AML-193 (cell line): ENCODE measurements at places on chromosomes 5 and 9.

- DNase-seq: no peak
Observed at GRCh38 chr9:113587471-113588031, 124.0 kb downstream of the RGS3 start.

GRCh38 chr9:71637926-71638325 is 130.4 kb downstream of the CEMIP2 start:
- DNase-seq: no peak

- DNase-seq: no peak
Observed at GRCh38 chr5:110343616-110344015, 382.9 kb downstream of the TMEM232 start.

GRCh38 chr5:123450114-123450513 is 26.9 kb upstream of the CEP120 start:
- DNase-seq: no peak

- no peak for DNase-seq
Observed at GRCh38 chr5:136776022-136776927, 410.9 kb upstream of the TRPC7 start.

- DNase-seq: no peak
Observed at GRCh38 chr9:127520941-127521918, 69.9 kb downstream of the LRSAM1 start.

GRCh38 chr5:118844351-118844750 is 144.0 kb downstream of the DTWD2 start:
- no peak for DNase-seq

DNA sequence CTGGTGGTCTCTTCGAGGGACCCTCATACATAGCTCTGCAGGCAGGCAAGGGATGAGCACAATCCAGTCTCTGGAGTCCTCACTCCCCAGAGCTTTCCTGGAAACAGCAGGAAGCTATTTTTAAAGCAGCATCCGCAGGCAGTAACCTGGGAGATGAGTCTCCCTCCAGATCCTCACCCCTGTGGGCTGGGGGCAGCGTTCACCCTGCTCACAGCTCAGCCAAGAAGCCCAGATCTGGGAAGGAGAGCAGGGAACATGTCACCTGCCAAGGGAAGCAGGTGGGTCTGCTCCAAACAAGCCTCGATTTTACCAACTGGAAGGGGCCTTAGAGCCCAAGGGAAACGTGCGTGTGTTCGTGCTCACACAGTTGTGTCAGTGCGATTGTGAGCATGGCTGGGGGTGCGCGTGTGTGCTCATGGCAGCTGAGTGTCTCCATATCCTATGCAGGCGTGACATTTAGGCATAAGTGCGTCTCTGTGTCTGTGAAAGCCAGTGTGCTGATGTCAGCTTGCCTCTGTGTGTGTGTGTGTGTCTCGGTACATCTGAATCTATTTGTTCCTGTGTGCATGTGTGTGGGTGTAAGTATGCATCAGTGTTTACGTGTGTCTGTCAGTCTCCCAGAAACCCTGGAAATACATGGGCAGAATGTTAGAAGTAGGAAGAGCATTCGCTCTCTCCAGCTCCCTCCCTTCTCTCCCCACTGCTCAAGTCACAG is 40.6 kb upstream of the CPLX2 start:
- no peak for DNase-seq

- no peak for DNase-seq
Observed at GRCh38 chr5:122736086-122736845, 38.6 kb upstream of the SNX2 start.

- DNase-seq: no peak
Observed at GRCh38 chr5:9977070-9977469, 272.6 kb downstream of the ATPSCKMT start.

- DNase-seq: no peak
Observed at GRCh38 chr9:79452265-79452664, 119.5 kb upstream of the TLE4 start.

DNA sequence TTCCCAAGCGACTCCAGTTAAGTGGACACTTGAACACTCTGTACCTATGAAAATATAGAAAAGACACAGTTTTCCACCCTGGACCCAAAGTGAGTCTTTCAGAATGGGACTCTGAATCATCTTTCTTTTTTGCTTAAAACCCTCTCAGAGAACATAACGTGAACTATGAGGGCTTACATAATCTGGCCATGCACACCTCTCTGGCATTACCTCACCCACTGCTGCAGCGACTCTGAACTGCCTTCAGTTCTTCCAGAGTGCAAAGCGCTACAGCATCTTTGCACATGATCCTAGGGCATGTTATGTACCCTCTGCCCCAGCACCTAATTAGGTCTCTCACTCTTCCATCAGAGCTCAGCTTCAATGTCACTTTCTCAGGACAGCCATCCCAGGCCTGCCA is 186.2 kb downstream of the RORB start:
- DNase-seq: no peak

DNA sequence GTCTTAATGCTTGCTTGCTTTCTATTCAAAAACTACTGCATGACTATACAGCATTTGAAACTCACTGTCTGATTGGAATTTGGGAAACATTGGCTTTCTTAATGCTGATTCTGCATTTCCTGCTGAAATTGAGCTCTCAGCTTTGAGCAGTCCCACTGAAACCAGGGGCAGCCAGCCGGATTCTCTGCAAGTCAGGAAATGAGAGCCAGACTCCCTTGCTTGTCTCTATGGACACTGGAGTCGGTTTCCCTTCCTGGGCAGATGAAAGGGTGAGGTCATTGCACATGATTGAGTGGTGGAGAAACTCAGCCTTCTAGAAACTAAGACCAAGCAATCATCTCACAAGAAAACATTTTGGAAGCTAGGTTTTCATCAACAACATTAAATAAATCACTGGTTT is 119.7 kb upstream of the SPATA31C2 start:
- DNase-seq: no peak

DNA sequence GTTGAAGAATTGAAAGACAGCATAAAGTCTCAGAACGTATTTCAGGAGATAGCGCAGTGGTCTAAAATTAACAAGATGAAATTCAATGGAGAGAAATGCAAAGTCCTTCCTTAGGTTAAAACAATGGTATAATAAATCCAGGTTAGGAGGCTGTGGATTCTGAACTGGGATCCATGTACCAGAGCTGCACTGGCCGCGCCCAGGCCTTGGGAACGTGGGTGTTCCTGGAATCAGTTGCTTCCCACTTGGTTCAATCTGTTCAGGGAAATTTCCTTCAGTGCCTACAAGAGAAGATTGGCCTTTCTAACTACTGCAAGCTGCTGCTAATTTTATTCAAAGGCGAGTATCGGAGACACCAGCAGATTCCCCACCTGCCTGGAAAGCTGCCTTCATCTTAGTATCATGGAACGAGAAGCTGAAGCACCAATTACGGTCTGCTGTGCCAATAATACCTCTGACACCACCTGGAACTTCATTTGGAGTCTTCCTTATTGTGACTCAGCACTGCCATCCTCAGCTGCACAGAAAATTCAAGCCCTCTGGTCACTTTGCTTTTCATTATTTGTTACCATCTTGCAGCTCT is 14.3 kb upstream of the CTNND2 start:
- no peak for DNase-seq

DNA sequence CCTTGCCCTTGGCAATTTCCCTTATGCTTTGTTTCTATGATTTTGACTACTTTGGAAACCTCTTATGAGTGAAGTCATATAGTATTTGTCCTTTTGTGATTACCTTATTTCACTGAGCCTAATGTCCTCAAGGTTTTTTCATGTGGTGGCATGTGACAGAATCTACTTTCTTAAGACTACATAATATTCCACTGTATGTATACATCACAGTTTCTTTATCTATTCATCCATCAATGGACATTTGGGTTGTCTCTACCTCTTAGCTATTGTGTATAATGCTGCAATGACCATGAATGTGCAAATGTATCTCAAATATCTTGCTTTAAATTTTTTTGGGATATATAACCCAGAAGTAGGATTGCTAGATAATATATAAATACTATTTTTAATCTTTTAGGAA is 96.4 kb upstream of the ALDH1A1 start:
- DNase-seq: no peak

DNA sequence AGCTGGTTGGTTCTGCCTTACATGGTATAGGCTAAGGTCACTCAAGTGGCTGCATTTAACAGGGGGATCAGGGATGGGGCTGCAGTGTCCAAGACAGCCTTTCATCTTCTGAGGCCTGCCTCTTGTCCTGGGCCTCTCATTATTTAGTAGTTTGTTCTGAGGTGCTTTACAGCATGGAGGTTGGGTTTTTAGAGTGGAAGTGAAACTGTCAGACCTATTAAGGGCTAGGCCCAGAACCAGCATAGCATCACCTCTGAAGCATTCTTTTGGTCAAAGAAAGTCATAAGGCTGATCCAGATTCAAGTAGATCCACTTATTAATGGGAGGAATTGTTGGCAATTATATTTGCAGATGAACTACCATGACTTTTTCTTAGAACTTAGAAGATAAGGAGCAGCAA is 146.0 kb upstream of the NMUR2 start:
- no peak for DNase-seq

DNA sequence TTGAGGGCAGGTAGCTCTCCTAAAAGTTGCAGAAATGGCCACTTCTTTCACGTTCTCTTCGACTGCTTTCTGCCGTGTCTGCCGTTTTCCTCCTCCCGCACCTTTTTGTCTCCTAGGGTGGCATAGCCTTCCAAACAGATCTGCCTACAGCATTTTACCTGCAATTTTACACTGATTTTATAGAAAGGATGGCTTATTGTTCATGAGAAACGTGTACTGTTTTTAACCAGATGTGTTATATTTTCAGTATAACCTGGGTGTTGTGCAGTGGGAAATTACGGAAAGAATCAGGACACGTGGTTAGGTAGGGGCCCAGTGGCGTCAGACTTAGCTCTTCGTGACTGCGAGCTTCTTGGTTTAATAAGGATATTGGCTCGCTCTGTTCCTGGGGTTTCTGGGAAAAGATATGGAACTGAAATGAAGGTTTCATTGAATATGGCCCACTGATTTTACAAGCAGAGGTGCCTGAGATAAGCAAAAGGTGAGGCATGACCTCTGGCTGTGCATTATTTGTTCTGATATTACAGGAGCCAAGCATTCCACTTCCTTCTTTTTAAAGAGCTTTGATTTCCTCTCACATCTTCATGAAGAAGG is 43.7 kb upstream of the PRSS3 start:
- DNase-seq: no peak

DNA sequence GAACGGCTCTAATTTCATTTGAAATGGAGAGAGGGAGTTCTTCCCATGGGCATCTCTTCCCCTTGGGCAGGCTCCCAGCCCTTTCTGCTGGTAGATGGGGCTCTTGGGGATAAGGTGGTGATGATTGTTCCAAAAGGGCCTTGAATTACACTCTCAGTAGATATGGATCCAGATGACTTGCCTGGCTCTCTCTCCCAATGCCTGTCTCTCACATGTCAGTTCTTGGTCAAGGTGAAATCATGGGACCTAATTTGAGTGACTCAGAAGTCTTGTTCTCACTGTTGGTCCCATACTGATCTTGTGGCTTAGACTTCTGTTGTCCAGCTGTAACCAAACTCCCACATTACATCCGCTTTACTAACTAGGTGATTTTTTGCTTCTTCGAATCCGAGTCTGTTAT is 317.0 kb upstream of the RFX3 start:
- DNase-seq: no peak

DNA sequence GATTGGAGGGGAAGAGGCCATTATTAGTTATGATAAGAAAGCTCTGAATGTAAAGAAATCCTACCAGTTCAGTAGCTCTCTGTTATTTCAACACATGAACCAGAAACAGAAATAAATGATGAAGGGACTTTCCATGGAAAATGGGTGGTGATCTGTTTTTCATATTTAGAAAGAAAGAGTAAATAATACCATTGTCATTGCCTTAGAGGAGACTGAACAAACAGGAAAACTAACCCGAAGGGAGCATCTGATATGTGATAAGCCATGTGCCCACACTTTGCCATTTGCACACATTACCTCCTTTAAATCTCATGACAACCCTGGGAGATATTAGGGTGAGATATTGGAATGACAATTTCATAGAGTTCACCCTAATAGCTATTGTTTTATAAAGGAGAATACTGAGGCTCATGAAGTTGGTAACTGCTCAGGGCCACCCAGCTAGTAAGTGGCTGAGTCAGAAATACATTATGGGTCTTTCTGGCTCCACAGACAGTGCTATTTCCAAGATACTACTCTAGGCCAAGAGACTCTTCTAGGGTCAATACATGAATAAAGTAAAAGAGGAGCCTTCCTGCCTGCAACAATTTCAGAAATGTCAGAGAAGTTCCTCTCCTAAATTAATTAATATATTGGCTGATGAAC is 111.0 kb upstream of the SLIT3 start:
- DNase-seq: no peak

DNA sequence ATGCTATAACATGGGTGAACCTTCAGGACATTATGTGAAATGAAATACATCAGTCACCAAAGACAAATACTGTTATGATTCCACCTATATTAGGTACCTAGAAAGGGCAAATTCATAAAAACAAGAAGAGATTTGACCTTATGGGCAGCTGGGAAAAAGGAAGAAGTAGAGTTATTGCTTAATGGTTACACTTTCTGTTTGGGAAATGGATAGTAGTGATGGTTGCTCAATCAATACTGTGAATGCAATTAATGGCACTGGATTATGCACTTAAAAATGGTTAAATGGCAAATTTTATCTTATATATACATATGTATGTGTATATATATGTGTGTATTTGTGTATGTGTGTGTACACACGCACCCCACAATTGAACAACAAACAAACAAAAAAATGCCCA is 15.2 kb downstream of the FKBP15 start:
- DNase-seq: peak; percentile 70

DNA sequence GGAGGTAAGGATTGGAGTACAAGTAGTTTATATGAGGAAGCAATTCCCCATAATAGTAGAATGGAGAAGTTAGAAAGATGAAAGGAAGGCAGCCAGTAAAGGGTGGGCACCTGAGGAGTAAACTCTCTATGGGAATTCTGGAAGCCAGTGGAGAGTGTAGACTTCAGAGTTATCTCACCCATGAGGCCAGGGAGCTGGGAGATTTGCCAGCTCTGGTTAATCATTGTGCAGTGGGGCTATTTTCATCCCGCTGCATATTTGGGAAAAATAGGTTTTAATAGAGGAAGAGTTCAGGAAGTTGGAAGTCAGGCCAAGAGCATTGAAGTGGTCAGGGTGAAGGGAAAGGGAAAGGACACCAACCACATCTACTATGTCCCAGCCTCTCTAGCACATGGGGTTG is 242.3 kb upstream of the BRINP1 start:
- DNase-seq: no peak

DNA sequence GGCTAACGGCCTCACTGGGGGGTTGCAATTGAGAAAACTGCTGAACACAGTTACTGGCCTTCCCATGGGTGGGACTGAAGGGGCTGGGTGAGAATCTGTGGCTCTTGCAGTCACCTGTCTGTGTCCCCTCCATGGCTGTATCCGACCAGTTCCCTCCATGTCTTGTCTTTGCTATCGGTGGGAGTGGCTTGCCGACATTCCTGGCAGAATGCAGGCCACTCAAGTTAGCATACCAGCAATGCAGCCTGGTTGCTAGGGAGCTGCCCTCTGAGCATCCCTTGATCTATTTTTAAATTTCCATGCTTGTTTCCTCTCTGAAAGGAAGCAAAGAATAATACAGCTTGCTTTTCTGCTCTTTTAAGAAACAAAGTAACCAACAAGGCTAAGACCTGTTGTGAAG is 1509.7 kb upstream of the WWC1 start:
- no peak for DNase-seq

- peak; percentile 57 for DNase-seq
Observed at GRCh38 chr9:128127568-128127989, at the start of gene PTGES2. Gene PTGES2 (minus strand): TSS chr9:128127729. CDS start chr9:128127717, 12 bp downstream.
